Epithelial cell of umbilical artery (primary cell): ENCODE measurements at places on chromosomes 13 and 19. TPM values are rescaled to one million over a fixed set of nuclear protein-coding genes. Genes with fewer than 3 reads are reported as not detected.

Gene RCBTB1
- 17.5 and 22.8 TPM in 2 replicates for total RNA-seq

Gene SIGLEC10
- total RNA-seq = not detected in 2 replicates

Gene TUBA3C
- total RNA-seq = not detected in 2 replicates

Gene OPA3
- 4.5 and 5.6 TPM in 2 replicates for total RNA-seq

Gene ZNF14
- 4.9 and 5.3 TPM in 2 replicates for total RNA-seq

Gene NLRP4
- total RNA-seq = not detected in 2 replicates

Gene TSSK6
- total RNA-seq = 0.32 and 0.76 TPM in 2 replicates

Gene FGF22
- total RNA-seq = not detected in 2 replicates

Gene LGI4
- not detected in 2 replicates for total RNA-seq

Gene ETV2
- total RNA-seq = 0.30 TPM in 1 of 2 replicates, not detected in the other

Gene CCDC70
- total RNA-seq = not detected in 2 replicates

Gene LAMP1
- total RNA-seq = 106 and 121 TPM in 2 replicates

Gene CD209
- not detected in 2 replicates for total RNA-seq

Gene LSR
- total RNA-seq = 0.30 and 0.32 TPM in 2 replicates

Gene ZNF69
- total RNA-seq = 0.91 and 1.9 TPM in 2 replicates

Gene NALCN
- total RNA-seq = 8.4 and 10.5 TPM in 2 replicates

Gene C5AR2
- not detected in 2 replicates for total RNA-seq

Gene CACNA1A
- 0.32 TPM in 1 of 2 replicates, not detected in the other for total RNA-seq

Gene RPS19
- total RNA-seq = 356 and 1,098 TPM in 2 replicates

Gene ALKBH7
- total RNA-seq = 40.3 and 74.1 TPM in 2 replicates

Gene BRSK1
- 0.61 and 0.65 TPM in 2 replicates for total RNA-seq

Gene OR7D2
- total RNA-seq = not detected in 2 replicates

Gene GARIN5A
- 0.32 TPM in 1 of 2 replicates, not detected in the other for total RNA-seq

Gene SIGLEC11
- not detected in 2 replicates for total RNA-seq

Gene FFAR2
- total RNA-seq = not detected in 2 replicates

Gene TTYH1
- not detected in 2 replicates for total RNA-seq

Gene CACNG8
- 0.61 and 0.65 TPM in 2 replicates for total RNA-seq

Gene PSG11
- total RNA-seq = not detected in 2 replicates

Gene CUL4A
- 116 and 134 TPM in 2 replicates for total RNA-seq

Gene CAPN12
- total RNA-seq = not detected in 2 replicates

Gene TTC9B
- total RNA-seq = not detected in 2 replicates

Gene C19orf67
- not detected in 2 replicates for total RNA-seq

Gene METTL21C
- total RNA-seq = not detected in 2 replicates

Gene ZGLP1
- total RNA-seq = under 0.01 and 0.15 TPM in 2 replicates

Gene ELSPBP1
- total RNA-seq = not detected in 2 replicates

Gene ZNF320
- total RNA-seq = 6.8 and 14.0 TPM in 2 replicates

Gene TEX29
- total RNA-seq = not detected in 2 replicates

Gene C5AR1
- total RNA-seq = not detected in 2 replicates

Gene CASP14
- total RNA-seq = not detected in 2 replicates

Gene GAPDHS
- not detected in 2 replicates for total RNA-seq

Gene URAD
- total RNA-seq = not detected in 2 replicates

Gene CGB2
- 0.46 TPM in 1 of 2 replicates, not detected in the other for total RNA-seq

Gene PNMA8B
- total RNA-seq = under 0.01 TPM in 2 replicates

Gene STOML3
- not detected in 2 replicates for total RNA-seq

Gene KCNC3
- total RNA-seq = under 0.01 TPM in 2 replicates

Gene THSD1
- 34.4 and 54.3 TPM in 2 replicates for total RNA-seq

Gene PTGIR
- total RNA-seq = 0.32 and 1.4 TPM in 2 replicates

Gene PSG3
- total RNA-seq = not detected in 2 replicates

Gene IRGQ
- total RNA-seq = 23.1 and 28.3 TPM in 2 replicates

Gene GNG8
- total RNA-seq = not detected in 2 replicates

Gene HPN
- total RNA-seq = not detected in 2 replicates

Gene PSG7
- not detected in 2 replicates for total RNA-seq

Gene TMC4
- 0.32 TPM in 1 of 2 replicates, not detected in the other for total RNA-seq

Gene CAMSAP3
- total RNA-seq = under 0.01 TPM in 1 of 2 replicates, not detected in the other
